Lower leg skin (tissue), 4 donors: ENCODE measurements at places on chromosomes 3 and 15.

DNA sequence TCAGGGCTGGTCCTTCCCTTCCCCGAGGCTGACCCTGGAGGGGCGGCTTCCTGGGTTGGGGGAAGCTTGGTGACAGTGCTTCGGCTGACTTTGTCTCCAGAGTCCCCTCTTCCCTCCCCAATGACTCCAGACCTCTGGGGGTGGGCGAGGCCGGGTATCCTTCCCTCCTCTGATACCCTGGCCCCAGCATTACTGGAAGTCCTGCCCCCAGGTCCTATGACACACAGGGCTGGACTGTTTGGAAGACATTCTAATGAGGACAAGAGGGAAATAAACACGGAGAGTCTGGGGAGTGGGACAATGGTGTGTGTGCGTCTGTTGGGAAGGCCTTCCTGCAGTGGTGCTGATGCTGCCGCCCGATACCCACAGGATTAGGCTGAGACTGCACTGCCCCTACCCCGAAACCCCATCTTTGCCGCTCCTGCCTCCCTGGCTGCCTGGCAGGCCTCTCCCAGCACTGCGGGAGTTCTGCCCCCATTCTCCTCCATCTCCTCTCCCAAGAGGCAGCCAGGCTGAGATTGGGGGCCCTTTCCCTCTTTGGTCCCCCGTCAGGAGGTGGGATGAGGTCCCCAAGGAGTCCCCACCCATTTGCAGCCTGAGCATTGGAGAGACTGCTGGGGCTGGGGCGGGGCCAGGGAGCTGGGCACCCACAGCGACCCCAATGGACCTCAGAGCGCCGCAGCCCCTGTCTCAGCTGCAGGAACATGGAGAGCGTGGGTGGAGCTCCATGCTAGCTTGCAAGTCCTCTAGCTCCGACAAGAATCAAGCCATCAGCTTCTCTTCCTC lies 29.7 kb upstream of the FBLN2 start:
- DNase-seq: no peak

DNA sequence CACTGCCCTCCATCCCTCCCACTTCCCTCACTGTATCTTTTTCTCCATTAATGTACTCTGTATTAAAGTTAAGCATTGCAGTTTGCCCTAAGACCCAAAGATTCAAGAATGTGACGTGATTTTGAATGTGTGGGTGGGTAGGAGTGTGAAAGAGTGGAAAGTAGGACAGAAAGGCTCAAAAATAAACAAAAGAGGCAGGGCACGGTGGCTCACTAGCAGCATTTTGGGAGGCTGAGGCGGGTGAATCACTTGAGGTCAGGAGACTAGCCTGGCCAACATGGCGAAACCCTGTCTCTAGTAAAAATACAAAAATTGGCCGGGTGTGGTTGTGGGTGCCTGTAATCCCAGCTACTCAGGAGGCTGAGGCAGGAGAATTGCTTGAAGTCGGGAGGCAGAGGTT lies 18.4 kb downstream of the TFRC start:
- DNase-seq: no peak

DNA sequence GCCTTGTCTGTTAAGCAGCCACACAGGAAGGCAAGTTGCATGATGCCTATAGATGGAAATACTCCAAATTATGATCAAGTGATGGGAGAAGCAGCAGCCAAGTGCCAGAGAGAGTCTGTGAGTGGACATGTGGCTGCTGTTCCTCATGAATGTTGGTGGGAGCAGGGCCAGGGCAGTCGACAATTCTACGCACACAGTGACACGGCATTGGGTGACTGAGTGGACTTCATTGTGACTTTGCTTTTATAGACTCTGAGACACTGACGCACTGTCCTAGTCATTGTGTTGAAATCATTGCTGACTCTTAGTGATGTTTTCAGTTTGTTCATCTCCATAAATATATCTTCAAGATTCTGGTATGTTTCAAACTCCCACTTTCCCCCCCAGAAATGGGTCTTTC lies 246.3 kb upstream of the SEMA6D start:
- DNase-seq: no peak

DNA sequence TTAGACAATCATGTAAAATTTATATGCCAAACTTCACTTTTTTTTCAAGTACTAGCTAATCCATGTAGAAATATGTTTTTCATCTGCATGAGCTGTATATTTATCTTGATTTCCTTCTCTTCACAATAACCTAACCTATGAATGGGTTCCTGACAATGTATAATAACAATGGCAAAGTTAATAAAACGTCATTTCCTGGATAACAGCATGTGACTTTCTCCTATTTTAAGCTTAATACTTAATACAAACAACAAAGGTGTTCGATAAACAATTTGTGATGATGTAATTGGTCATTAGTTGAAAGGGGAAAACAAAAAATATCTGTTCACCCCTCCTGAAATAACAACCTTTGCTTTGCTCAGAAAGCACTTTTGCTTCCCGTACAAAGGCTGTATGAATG lies 20.4 kb downstream of the CD200 start:
- no peak for DNase-seq

- DNase-seq: no peak
Observed at GRCh38 chr3:188796122-188796631, 375.6 kb upstream of the TPRG1 start.

DNA sequence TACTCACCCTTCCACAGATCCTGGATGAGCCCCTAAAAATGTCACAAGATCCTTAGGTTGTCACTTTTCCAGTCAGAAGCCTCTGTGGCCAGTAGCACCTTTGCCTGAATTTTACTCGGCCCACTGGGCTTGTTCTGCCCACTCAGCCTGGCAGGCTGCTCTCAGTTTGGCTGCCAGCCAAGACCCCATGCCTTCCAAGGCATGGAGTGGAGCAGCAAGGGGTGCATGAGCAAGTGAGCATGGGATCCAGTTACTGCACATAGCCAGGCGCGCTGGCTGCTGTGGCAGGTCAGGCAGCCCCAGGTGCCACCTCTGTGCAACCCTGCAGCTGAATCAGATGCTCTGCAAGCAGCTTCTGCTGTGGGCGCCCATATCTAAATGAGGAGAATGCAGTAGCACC lies 79.3 kb downstream of the CGGBP1 start:
- DNase-seq: no peak

DNA sequence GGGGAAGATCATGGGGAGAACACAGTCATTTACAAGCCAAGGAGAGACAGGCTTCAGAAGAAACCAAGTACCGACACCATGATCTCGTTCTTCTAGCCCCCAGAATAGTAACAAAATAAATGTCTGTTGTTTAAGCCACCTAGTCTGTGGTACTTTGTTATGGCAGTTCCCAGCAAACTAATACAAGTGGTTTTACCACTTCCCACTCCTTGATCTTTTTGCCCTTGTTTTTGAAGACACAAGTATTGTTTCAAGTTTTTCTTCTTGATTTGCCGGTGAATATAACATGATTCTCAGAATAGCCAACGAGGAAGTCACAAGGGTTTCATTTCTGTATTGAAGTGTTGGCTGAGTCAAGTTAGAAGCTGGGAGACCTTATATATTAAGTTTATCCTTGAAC lies 220.3 kb downstream of the SOX2 start:
- no peak for DNase-seq

DNA sequence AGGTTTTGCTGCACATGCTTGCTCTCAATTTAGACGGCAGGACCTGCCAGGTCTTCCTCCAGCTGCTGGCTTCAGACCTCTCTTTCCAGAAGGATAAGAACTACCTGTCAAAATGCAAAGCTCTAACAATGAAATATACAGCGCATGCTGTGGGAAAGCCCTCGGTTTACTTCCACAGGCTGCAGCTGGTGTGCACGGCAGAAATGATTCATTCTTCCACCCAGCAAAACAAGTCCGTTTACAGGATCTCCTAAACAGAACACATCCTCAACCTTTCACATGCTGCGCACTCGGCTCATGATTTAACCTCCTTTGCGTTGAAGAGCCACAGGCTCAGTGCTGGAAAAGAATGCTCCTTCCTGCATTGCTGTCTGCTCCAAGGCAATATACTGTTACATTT lies 92.4 kb upstream of the WNT5A start:
- DNase-seq: no peak

DNA sequence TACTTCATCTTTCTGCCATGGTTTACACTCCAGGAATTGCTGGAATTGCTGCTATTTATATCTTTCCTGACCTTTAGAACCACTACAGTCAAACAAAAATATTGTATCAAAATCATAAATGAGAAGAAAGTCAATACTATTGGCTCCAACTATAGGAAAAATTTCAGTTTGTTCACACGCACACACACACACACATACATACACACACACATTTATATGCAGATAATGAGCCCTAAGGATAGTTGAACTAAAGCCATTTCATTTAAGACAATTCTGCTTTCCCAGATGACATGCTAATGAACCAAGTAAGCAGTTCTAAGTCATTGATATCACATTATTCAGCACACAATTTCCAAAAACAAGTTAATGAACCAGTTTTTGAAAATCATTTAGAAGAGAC lies 627.3 kb downstream of the PLOD2 start:
- DNase-seq: no peak

DNA sequence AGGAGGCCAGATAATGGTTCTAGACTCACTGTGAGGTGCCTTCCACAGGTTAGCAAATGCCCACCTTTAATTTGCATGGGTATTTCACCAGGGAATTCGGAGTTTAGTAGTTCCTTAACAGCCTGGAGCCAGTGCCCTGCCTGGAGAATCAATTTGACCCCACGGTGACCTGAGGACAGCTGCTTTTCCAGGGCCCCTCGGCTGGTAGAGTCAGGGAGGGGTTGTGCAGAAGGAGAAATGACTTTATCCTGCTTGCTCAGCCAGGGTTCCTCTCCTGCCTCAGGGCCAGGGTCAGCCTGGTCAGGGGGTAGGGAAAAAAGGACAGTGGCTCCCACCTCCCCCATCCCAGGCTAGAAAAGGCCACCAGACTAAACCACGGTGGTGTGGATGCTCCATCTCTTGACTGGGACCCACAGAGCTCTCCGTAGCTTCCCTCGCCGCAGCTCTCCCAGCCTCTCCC lies 12.0 kb downstream of the DLL4 start:
- DNase-seq: no peak
